ENCODE measurements at places on chromosomes 12 and 14.

- no peak for DNase-seq
Measured at GRCh38 chr12:129873833-129874208, 30.0 kb downstream of the TMEM132D start.

- DNase-seq: no peak
Measured at GRCh38 chr14:28630100-28630499, 136.5 kb upstream of the FOXG1 start.

- no peak for DNase-seq
Measured at GRCh38 chr12:99619389-99620158, 28.0 kb upstream of the GARIN6 start.

DNA sequence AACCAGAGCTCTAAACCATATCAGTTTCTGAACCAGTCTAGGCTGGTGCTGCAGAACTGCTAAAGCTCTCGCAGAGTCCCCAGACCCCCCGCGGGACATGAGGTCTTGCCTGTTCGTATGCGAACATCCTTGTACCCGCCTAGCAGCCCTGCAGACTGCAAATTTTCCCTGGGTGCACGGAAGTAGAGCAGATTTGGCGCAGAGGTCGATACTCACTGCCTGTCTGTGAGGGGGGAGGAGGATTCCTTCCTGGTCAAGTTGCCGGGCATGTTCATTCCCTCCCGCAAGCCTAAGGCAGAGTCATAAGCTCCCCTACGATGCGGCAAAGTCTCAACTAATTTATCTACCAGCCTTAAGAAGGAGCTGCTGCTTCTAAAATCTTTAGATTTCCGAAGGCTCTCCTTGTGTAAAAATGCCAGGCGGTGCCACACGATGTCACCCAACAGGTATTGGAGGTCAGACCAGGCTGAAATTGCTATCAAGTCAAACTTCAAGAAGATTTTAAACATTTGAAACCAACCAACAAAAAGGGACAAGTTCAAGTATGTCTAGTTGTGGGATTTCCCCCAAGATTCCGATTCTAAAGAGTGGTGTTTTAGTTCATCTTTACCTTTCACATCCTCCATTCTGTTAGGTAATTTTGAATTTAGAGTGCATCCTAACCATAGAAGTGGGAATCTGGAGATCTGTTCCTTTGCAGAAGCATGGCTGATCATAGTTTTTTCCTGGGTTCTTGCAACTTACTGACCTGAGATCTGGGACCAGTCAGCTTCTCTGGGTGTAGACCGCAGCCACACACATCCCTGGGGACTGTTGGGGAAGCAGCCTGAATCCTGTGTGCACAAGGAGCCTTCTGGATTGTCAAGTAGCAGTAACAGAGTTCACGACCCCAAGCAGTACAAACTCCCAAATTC, 1.6 kb upstream of the PAX9 start:
- DNase-seq: no peak

All from stimulated activated CD8-positive, alpha-beta memory T cell treated with anti-CD3 and anti-CD28 coated beads, Interleukin-4, amount 100 ng/mL, for 1 hour (primary cell).